ENCODE measurements at places on chromosomes 3 and 15.

- DNase-seq: no peak
Measured at GRCh38 chr3:89238846-89239245, 131.4 kb downstream of the EPHA3 start.

- DNase-seq: no peak
Measured at GRCh38 chr3:175489406-175489805, 630.3 kb downstream of the NAALADL2 start.

- DNase-seq: no peak
Measured at GRCh38 chr3:45084820-45085816, 59.0 kb downstream of the CLEC3B start.

DNA sequence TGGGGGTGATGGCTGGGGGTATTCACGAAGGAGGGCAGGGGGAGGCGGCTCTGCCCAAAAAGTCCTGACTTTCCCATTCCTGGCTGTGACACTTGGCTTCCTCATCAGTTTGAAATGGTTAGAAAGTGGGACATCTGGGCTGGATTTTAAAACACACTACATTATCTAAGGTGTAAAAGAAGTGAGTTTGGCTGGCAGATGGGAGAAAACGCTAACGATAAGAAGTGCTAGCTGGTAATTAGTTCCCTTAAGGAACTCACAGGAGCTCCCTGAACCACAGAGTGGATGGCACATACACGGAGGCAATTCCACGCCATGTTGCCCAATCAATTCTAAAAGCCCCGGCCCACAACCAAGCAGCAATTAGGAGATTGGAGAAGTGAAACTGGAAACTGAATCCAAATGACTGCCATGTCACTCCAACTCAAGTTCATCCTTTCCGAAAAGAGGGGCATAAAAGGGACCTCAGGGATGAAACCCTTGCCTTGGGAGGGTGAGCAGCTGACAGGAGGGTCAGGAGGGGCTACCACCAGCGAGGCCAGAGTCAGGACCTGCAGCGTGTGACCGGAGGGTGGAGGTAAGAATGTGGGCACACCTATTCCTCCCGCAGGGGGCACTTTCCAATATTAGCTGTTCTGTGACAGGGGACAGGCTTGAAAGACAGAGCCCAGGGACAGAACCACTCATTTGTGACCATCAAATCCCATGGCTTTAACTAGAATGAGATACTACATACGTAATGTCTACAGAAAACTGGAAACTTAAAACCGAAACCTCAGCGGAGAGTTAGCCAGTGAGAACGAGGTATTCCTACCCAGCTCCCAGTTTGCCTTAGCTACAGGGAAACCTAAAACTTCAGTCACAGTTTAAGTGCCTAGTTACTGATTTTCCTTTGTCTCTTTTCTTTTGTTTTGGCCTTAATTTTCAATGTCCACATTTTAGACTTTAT lies 95.3 kb upstream of the OXTR start:
- no peak for DNase-seq

GRCh38 chr3:146634346-146634745 lies 29.2 kb upstream of the PLSCR5 start:
- no peak for DNase-seq

DNA sequence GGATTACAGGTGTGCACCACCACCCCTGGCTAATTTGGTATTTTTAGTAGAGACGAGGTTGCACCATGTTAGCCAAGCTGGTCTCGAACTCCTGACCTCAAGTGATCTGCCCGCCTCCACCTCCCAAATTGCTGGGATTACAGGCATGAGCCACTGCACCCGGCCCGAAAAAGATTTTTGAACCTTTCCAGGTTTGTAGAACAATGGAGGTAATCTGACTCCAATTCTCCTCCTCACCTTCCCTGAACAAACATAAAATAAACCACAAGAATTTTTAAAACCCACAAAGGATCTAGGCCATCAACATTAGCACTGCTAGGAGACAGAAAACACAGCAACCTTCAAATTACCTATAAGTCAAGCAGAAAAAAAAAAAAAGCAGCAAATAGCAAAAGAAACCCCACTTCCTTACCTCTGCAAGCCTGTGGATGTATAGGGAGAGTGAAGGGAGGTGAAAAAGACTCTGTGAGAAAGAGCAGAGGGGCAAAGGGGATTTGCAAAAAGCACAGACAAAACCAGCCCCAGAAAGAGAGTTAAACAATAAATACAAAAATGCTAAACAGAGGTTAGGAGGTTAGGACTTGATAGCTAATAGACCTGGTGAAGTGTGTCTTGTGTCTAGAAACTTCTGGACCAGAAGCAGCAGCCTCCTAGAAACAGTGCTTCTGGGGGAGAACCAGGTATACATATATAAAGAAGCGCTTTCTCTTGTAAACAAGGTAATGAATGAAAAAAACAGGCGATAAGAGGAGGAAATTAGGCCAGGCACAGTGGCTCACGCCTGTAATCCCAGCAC lies 32.1 kb downstream of the TFDP2 start:
- no peak for DNase-seq

- no peak for DNase-seq
Measured at GRCh38 chr15:25903024-25903581, 40.0 kb upstream of the ATP10A start.

- DNase-seq: no peak
Measured at GRCh38 chr3:144942093-144942837, 970.6 kb downstream of the DIPK2A start.

DNA sequence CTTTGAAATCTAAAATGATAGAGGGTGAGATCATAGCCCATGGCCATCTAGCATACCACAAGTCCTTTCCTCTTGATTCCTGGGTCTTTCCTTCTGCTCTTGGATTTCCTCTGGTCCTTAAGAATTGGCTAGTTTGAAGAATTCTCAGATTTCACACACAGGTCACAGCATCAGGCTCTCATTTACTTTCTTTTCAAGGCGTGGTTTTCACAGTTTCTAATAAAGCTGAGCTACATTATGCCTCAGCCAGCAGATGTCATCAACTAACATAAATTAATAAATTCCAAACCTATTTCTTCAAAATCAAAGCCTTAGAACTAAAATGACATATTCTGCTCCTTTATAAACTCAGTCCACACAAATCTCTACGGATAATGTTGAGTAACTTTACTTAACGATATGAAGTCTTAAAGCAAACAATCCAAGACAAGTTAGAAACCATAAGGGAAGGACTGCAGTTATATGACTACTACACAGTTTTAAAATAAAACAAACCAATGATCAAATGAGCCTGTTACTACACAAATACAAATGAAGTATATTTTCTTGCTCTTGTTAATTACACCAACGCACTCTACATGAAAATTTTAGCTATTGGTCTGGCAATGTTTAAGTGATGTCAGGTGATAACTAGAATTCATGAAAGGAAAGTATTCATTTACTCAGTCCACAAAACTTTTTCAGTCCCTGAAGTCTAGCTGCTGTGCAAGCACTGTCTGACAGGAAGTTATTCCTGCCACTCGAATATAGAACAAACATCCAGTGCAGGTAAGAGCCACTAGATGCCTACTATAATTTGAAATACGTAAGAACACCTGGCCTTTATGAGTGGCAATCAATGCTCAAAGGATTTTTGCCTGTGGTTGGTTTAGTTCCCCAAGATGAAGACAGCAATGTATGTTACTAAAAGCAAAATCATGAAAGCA lies 9.2 kb downstream of the CCDC14 start:
- no peak for DNase-seq

GRCh38 chr3:45145223-45145622 lies 955 bp downstream of the CDCP1 start:
- no peak for DNase-seq

DNA sequence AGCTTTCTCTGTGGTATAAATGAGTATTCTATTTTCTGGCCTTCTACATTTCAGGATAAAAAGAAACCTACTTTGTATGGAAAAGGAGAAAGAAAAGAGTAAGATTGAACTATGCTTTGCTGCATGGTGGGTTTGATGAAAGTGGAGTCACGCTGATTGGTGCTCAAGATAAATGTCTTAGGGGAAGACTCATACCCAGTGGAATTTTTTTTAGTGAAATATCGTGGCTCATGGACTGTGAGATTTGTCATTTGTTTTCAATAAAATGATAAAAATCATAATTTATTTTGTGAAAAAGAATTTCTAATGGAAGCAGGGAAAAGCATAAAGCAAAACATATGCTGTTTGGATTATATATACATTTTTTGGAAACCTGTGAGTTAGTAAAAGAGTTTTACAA lies 292.5 kb downstream of the ZPLD1 start:
- no peak for DNase-seq

GRCh38 chr15:80783260-80783659 lies 4.1 kb downstream of the CEMIP start:
- no peak for DNase-seq

DNA sequence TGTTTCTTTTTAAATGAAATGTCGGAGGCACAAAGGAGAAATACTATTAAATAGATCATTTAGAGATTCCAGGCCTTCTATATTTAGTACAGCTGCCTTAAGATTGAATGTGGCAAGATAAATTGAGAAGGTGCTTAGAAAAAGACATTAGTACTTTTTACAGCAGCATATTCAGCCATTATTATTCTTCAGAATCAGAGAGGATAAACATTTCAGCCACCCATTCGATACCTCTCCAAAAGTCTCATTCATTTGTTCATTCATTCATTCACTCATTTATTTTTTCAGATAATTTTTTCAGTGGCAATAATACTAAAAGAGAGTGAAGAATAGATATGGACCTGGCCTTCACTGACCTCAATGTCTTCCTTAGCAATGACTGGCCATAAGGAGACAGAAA lies 347.0 kb downstream of the GRM7 start:
- no peak for DNase-seq

- no peak for DNase-seq
Measured at GRCh38 chr3:183491109-183491922, 62.9 kb upstream of the MCF2L2 start.

DNA sequence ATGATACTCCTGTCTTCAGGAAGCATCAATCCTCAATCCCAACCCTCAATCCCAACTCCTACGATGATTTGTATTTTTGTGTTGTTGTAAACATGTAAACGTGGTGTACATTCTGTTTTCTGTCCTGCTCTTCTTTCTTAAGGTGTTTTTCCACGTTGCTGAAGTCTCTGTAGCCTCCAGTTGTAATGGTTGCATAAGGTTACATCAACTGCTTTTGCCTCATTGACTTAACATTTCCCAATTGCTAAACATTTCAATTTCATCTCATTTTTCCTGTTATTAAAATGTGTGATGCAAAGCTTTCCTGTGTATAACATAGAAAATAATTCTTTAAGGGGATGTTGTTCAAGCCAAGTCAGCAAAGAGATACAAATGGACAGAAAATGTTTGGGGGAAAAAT lies 33.4 kb downstream of the HRH1 start:
- no peak for DNase-seq

GRCh38 chr3:100033903-100034471 lies 80.3 kb downstream of the FILIP1L start:
- no peak for DNase-seq

GRCh38 chr3:129017484-129017899 lies 16.4 kb downstream of the EFCC1 start:
- DNase-seq: no peak

DNA sequence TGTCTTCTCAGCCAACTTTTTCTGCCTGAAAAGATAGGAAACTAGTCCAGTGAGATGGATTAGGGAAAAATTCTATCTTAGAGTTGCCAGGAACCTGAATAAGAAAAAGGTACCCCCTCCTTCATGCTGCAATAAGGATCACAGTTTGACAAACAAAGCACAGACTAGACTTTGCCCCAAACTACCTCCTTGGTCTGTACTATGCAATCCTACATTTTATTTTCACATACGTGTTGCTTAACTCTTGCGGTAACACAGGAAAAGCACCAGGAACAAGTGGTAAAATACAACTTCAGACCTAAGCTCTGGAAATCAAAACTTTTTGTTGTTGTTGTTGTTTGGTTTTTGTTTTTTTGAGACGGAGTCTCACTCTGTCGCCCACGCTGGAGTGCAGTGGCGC lies 11.3 kb upstream of the IL12A start:
- no peak for DNase-seq

GRCh38 chr15:84749111-84749991 lies 959 bp downstream of the ZNF592 start:
- peak; percentile 57 for DNase-seq

GRCh38 chr3:68631850-68632545 lies 300.3 kb downstream of the TAFA4 start:
- DNase-seq: no peak

GRCh38 chr15:100558771-100559254 lies 30.1 kb upstream of the CERS3 start:
- DNase-seq: no peak

GRCh38 chr15:101010781-101011180 lies 91.6 kb downstream of the LRRK1 start:
- DNase-seq: no peak

GRCh38 chr15:31508656-31509055 lies 182.0 kb downstream of the KLF13 start:
- no peak for DNase-seq

GRCh38 chr3:129118745-129119144 lies 2.9 kb downstream of the RAB43 start:
- DNase-seq: peak; percentile 59

DNA sequence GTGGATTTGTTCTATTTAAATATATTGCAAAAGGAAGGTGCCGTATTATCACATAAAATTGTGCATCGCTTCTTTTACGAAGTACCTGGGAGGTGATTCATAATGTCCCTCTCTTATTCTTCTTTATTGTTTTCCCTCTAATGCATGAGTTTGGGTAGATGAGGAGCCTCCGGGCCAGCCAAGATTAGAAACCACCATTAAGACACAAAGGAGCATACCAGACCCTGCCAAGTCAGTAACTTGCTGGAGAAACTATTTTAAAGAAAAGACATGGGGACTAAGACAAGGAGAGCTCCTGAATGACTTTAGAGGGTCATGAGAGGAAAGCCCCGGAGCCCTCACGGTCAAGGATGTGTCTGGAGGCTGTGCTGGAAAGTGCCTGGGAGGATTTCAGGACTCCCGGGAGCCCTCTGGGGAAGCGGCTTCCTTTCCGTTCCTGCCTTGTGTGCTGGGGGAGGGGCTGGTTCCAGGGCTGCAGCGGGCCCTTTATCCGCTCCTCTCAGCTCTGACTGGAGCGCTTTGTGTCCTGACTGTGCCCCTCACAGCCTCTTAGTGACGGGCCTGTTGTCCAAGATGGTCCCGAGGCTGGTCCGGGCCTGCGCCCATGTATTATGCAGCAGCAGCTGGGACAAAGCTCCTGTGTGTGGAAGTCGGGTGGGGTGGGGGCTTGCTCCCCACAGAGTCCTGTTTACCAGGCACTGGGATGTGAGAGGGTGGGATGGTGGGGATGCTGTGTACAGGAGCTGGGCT lies 35.7 kb downstream of the CORO2B start:
- DNase-seq: no peak

DNA sequence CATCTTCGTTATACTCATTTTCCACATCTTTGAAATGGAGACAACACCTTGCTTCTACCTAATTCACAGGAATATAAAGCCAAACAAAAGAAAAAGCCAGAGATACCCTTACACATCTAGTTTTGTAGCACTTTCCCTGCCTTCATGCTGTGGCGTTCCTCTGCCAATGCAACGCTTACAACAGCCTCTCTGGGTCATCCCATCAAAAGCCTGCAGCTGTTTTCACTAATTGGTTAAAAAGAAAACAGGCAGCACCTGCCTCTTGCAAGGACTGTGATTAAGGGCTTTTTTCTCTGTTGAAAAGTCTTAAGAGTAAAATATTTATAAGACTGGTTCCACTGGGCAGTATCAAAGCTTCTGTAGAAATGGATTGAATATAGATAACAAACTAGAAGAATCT lies 120.3 kb downstream of the FMN1 start:
- DNase-seq: no peak

- no peak for DNase-seq
Measured at GRCh38 chr3:57582474-57583168, 14.5 kb downstream of the ARF4 start.

GRCh38 chr3:144480416-144480919 lies 508.8 kb downstream of the DIPK2A start:
- no peak for DNase-seq

- no peak for DNase-seq
Measured at GRCh38 chr3:140599496-140599895, 78.4 kb upstream of the TRIM42 start.
